Esophagus squamous epithelium (tissue), 5 donors: ENCODE measurements at places on chromosomes 7 and 10.
A peak's percentile ranks its signal among the peaks of the same experiment; 100 is the strongest.

GRCh38 chr10:87837445-87837844 lies 19.4 kb upstream of the ATAD1 start:
- no peaks in the 10 kb centered on the region for H3K36me3 ChIP-seq
- H3K4me3 ChIP-seq: no peak overlapping the region
- H3K27me3 ChIP-seq: no peaks in the 10 kb centered on the region
- H3K4me1 ChIP-seq: peaks cover 6% of the 10 kb centered on the region
- H3K27ac ChIP-seq: no peak overlapping the region

GRCh38 chr10:58475322-58476277 lies 37.1 kb upstream of the BICC1 start:
- no peak for DNase-seq
- H3K27ac ChIP-seq: no peak overlapping the region
- no peaks in the 10 kb centered on the region for H3K27me3 ChIP-seq
- no peaks in the 10 kb centered on the region for H3K36me3 ChIP-seq
- H3K4me3 ChIP-seq: peak overlapping the region; percentile 13

DNA sequence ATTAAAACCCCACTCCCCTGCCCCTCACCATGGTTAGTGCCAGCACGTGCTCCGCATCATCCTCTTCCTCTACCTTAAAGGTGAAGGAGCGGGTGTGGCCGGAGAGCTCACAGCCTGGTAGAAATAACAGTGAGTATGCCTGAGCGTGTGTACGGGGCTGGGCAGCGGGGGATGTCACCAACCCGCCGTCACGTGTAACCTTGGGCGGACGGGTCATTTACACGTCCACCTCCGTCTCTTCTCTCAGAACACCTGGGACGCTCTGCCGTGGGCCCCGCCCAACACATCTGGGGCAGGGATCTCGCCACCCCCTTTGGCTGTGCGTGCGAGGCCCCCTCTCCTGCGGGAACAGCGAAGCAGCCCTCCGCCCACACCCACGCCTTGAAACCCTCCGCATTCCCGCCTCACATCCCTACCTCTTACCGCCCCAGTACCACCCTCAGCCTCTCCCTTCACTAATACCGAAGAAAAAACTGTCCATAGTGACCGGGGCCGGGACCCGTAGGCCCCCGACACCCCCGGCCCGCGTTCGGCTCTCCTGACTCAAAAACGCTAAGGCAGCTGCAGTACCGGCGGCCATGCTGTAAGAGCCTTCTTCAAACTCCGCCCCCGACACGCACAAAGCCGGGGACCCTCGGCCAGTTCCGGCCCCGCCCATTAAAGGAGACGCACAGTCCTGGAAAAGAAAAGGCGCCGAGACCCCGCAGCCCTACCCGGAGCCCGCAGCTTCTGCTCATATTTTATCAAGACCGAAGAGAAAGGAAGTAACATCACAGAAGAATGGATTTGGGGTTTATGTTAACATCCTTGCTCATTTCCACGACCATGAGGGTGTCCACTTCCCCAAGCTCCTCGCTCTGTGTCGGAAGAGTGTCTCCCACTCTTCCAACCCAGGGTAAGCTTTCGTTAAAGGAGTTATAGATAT lies at the start of gene NPM3:
NPM3 (minus strand) TSS at position 636 of the 925 bp plus-strand sequence; CDS start at position 580, 56 bp downstream.
- H3K4me1 ChIP-seq: peaks cover 36% of the 10 kb centered on the region
- H3K27me3 ChIP-seq: no peaks in the 10 kb centered on the region
- H3K36me3 ChIP-seq: peaks cover 14% of the 10 kb centered on the region

GRCh38 chr7:95433952-95434556 lies 774 bp downstream of the PON2 start:
- no peaks in the 10 kb centered on the region for H3K27me3 ChIP-seq
- H3K36me3 ChIP-seq: no peaks in the 10 kb centered on the region

DNA sequence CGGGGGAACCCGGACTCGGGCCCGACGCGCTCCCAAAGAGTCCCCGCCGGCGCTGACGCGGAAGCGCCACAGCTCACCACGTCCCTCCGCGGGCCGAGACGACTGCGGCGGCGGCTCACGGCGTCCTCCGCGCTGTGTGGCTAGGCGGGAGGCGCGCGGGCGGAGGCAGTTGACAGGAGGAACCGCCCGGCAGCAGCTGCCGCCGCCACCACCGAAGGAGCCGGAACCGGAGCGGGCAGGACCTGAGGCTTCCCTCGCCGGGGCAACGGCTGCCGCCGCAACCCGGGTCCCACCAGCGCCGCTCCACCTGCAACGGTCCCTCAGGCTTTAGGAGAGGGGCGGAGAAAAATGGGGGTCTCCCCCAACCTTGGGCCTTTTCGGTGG lies 334 bp downstream of the ZNF800 start:
- no peaks in the 10 kb centered on the region for H3K36me3 ChIP-seq
- DNase-seq: peak; percentile 46
- peak overlapping the region; percentile 92 for H3K27ac ChIP-seq
- H3K4me1 ChIP-seq: peaks cover 50% of the 10 kb centered on the region

- peaks cover 6% of the 10 kb centered on the region for H3K4me1 ChIP-seq
- H3K36me3 ChIP-seq: no peaks in the 10 kb centered on the region
- H3K27ac ChIP-seq: no peak overlapping the region
These were observed 43.6 kb downstream of the PRR15 start for GRCh38 chr7:29607259-29607658.

DNA sequence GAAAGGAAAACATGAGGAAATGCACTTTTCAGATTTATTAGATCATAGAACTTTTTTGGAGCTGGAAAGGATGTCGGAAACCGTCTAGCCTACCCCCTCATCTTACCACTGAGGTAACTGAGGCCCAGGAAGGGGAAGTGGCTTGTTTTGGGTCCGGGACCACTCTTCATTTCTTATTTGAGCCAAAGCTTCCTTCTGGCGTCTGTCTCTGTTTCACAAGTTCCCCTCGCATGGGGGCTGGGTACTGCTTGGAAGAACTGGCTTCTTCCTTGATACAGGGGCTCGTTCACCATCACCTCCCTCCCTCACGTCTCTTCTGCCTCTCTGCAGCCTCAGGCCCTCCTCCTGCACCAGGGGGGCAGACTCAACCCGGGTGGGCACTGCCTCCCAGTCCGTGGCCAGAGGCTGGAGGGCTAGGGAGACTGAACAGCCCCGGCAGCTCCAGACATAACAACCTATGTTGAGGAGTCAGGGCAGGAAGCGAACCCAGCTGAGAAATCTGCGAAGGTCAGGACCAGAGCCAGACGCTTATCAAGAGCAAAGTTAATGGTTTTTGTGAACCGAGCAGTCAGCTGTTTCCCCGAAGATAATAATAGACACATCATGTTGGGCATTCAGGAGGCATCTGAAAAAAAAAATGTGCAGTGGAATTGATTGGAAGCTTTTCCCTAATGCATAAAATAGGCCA lies 12.9 kb downstream of the HTRA1 start:
- H3K27me3 ChIP-seq: no peaks in the 10 kb centered on the region
- peaks cover 49% of the 10 kb centered on the region for H3K4me1 ChIP-seq
- H3K27ac ChIP-seq: no peak overlapping the region

DNA sequence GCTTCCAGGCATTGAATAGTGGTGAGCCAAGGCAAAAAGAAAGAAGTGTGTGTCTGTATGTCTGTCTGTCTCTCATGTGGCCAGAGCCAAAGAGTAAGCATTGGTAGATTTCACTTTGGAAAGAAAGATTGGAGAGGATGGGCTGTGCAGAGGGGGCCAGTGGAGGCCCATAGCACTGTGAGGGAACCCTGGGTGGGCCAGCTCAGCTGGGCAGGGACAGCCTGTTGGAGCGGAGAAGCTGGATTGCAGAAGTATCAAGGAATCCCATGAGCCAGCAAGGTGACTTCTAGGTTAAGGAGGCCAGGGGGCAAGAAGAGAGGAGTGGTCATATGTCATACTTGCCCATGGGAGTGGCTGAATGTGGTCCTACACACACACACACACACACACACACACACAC lies 1.5 kb upstream of the GRID1 start:
- no peak overlapping the region for H3K27ac ChIP-seq
- H3K4me3 ChIP-seq: no peak overlapping the region
- H3K27me3 ChIP-seq: peaks cover 21% of the 10 kb centered on the region
- H3K36me3 ChIP-seq: no peaks in the 10 kb centered on the region
- H3K4me1 ChIP-seq: peaks cover 14% of the 10 kb centered on the region
- DNase-seq: no peak

GRCh38 chr7:68269405-68269804 lies 1272.8 kb downstream of the TYW1 start:
- no peak for DNase-seq
- H3K4me3 ChIP-seq: no peak overlapping the region
- no peaks in the 10 kb centered on the region for H3K27me3 ChIP-seq
- no peaks in the 10 kb centered on the region for H3K36me3 ChIP-seq

DNA sequence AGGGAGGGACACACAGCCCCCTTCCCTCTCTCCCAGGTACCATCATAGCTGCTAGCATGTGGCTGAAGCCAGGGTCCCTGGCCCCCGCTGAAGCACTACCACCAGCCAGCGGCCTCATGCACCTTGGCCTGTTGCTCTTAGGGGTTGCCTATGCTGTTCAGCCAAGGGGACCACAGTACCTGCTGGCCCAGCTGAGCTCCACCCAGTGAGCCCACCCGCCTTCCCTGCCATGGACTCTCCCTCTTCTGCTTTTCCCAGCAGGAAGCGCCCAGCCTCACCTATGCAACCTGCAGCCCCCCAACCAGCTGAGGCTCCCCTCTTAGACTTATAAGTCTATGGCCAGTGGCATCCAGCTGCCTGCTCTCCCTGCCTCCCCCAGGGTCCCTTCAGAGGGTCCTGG lies 8.7 kb upstream of the MTPAP start:
- H3K4me1 ChIP-seq: no peaks in the 10 kb centered on the region
- H3K36me3 ChIP-seq: no peaks in the 10 kb centered on the region
- H3K27ac ChIP-seq: no peak overlapping the region
- no peak for DNase-seq
- H3K4me3 ChIP-seq: no peak overlapping the region

DNA sequence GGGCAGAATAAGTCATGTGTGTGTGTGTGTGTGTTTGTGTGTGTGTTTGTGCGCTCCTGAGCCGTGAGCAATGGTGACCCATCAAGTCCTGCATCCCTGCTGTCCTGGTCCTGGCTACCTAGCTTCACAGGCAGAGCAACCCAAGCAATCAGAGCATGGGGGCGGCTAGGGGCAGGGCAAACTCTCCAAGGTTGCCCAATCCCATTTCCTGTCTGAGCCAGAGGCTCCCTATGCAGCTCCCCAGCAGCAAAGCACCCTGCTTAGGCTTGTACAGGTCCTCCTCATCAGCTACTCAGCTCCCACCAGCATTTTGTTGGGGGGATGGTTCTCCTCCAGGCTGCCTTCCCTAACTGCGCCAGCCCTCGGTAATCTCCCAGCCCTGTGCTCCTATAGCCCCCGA lies 31.1 kb upstream of the CRHR2 start:
- no peaks in the 10 kb centered on the region for H3K36me3 ChIP-seq
- H3K27me3 ChIP-seq: no peaks in the 10 kb centered on the region
- no peak overlapping the region for H3K4me3 ChIP-seq
- H3K27ac ChIP-seq: no peak overlapping the region
- H3K4me1 ChIP-seq: no peaks in the 10 kb centered on the region

DNA sequence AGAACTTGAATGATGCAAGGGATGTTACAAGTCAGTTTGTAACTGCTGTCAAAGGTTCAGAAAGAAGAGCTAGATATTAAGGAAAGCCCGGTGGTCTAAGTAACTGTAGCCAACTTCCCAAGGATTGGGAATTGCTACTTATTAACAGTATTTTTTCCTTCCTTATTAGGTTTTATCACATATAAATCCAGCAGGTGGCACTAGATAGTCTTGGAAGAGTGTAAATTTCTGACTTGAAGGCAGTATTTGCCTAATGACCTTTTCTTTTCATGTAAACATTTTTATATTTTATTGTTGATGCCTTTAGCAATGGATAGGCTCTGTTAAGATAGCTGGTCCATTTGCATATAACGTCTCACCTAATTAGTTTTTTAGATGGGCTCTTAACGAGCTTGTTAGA lies 51.2 kb downstream of the ANLN start:
- no peaks in the 10 kb centered on the region for H3K27me3 ChIP-seq
- no peak overlapping the region for H3K27ac ChIP-seq
- no peaks in the 10 kb centered on the region for H3K36me3 ChIP-seq
- DNase-seq: no peak
- H3K4me3 ChIP-seq: no peak overlapping the region

DNA sequence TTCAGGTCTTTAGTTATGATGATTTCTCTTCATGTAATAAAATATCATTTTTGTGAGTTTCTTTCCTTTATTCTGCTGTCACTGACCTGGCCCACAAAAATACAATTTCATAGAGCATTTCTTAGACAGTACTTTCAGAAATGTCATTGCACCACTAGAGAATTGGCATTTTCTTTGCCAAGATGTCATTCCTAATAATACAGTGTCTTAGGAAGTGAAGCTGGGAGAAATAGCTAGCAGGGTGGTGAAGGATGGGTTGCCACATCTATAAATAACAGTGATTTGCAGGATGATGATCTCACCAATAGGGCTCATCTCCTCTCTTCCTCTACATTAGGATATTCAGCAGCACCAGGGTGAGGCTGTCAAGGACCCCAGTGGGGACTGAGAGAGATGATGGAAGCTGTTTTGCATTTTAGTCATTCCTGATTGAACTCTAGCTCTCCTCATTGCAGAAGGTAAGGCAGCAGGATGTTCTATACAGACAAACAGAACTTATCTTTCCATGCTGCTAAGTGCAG lies 452.1 kb downstream of the NXPH1 start:
- no peak overlapping the region for H3K27ac ChIP-seq
- no peak for DNase-seq
- no peaks in the 10 kb centered on the region for H3K36me3 ChIP-seq
- H3K27me3 ChIP-seq: no peaks in the 10 kb centered on the region

DNA sequence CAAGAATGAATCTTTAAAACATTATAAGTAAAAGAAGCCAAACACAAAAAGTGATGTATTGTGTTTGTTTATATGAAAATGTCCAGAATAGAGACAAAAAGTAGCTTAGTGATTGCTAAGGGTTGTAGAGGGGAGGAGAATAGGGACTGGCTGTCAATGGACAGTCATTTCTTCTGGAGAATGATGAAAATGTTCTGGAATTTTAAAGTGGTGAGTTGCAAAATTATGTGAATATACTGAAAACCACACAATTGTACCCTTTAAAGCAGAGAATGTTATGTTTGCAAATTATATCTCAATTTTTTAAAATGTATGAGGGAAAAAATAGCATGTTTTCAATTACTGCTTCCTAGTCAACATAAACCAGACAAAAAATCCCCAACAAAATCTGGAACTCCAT lies 174.2 kb downstream of the KMT2E start:
- H3K36me3 ChIP-seq: no peaks in the 10 kb centered on the region
- H3K27ac ChIP-seq: no peak overlapping the region
- no peaks in the 10 kb centered on the region for H3K27me3 ChIP-seq

GRCh38 chr7:103541947-103542346 lies 95.9 kb upstream of the SLC26A5 start:
- H3K4me1 ChIP-seq: no peaks in the 10 kb centered on the region
- DNase-seq: no peak
- H3K4me3 ChIP-seq: no peak overlapping the region

- no peak overlapping the region for H3K27ac ChIP-seq
- no peaks in the 10 kb centered on the region for H3K27me3 ChIP-seq
- H3K4me1 ChIP-seq: no peaks in the 10 kb centered on the region
- H3K36me3 ChIP-seq: no peaks in the 10 kb centered on the region
- no peak overlapping the region for H3K4me3 ChIP-seq
These were observed 29.2 kb upstream of the PROSER2 start for GRCh38 chr10:11793762-11794479.

GRCh38 chr10:93680412-93681047 lies 21.9 kb downstream of the FRA10AC1 start:
- no peak overlapping the region for H3K4me3 ChIP-seq
- no peaks in the 10 kb centered on the region for H3K27me3 ChIP-seq
- no peaks in the 10 kb centered on the region for H3K36me3 ChIP-seq
- H3K4me1 ChIP-seq: no peaks in the 10 kb centered on the region
